ENCODE measurements at places on chromosomes 4 and X. TPM values are rescaled to one million over a fixed set of nuclear protein-coding genes. Genes with fewer than 3 reads are reported as not detected.

GRCh38 chr4:35216636-35217035 is 1027.7 kb downstream of the ARAP2 start:
- no peak for DNase-seq

GRCh38 chrX:11458170-11458569 is 165.0 kb downstream of the AMELX start:
- DNase-seq: no peak

GRCh38 chrX:47574547-47575301 is 7.5 kb upstream of the TIMP1 start:
- no peak for DNase-seq

DNA sequence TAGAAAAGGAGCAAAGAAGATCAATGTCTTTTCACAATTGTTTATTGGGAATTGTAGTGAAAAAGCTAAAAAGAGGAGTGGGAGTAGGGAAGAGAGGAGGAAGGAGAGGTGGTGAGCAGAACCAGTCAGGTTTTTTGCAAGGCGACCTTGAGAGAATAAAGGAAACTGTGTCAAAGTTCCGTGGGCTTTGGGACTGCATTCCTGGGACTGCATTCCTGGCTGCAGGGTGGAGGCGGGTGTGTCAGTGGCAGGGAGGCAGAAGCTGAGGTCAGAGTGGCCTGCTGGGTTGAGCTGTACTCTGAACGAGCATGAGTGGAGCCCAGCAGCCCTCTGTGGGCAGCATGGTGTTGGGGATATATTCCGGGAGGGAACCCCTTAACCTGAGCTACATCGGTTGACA is 66.8 kb upstream of the UCP1 start:
- peak; percentile 47 for DNase-seq

DNA sequence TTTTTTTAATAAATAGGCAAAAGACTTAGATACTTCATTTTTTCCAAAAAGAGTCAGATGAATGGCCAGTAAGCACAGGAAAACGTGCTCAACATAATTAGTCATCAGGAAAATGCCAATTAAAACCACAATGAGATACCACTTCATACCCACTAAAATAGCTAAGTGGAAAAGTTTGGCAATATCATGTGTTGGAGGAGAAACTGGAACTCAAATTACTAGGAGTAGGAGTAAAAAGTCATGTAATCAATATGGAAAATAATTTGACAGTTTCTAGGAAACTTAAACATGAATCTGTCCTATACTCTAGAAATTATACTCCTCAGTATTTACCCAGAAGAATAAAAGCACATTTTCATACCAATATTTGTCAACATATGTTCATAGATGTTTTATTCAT is 449.8 kb downstream of the INPP4B start:
- peak; percentile 50 for DNase-seq

Gene GAGE12H
- total RNA-seq: not detected

Gene ZNF732
- total RNA-seq: not detected
